ENCODE measurements at places on chromosomes 11 and 22.

- DNase-seq = no peak
These were observed 28.6 kb upstream of the PHF21A start for GRCh38 chr11:46149826-46150225.

DNA sequence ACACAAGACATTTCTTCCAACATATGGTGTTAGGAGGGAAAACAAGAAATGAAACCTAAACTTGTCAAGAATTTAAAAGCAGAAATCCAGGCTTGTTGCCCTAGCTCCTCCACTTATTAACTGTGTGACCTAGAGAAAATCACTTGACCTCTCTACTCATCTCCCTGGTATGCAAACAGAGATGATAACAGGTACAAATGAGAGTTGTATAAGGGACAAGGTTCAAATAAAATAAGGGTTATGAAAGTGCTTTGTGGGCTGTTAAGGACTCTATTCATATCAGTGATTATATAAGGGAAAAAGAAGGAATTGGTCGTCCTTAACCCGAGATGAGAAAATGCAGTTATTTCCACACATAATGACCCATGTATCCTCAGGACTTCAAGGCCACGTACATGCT lies 372.7 kb upstream of the TENM4 start:
- no peak for DNase-seq

DNA sequence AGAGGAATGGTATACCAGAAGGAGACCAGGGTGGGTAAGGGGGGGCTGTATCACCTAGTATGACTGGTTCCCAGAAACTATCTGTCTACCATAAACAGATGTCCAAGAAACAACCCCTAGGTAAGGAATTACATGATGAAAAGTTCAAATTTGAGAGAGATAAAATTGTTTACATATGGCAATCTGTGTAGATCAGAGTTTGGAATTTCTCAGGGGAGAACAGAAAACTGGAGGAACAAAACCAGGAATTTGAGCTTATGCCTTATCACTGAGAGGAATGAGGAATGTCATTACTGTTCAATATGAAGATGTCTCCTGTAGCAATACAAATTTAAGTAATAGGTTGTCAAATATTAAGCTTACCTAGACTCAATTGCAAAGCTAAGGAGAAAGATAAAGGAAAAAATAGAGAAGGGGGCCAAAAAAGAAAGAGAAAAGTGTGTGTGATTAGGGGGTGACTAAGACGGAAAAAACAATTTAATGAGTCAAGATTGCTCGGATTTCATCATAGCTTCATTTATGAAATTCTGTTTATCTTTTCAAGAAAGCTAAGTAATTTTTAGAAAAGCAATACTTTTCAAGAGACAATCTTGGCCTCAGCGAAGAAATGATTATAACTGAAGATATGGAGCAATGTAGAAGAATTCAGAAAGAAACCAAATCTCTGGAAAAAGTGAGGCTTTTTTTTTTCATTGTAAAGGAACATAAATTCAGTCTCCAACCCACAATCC lies 117.8 kb downstream of the APOL5 start:
- DNase-seq = peak; percentile 35

- no peak for DNase-seq
These were observed 3.1 kb upstream of the KCNQ1OT1 start for GRCh38 chr11:2702771-2703362.

- no peak for DNase-seq
These were observed 377.4 kb upstream of the LARGE1 start for GRCh38 chr22:34297536-34298120.

DNA sequence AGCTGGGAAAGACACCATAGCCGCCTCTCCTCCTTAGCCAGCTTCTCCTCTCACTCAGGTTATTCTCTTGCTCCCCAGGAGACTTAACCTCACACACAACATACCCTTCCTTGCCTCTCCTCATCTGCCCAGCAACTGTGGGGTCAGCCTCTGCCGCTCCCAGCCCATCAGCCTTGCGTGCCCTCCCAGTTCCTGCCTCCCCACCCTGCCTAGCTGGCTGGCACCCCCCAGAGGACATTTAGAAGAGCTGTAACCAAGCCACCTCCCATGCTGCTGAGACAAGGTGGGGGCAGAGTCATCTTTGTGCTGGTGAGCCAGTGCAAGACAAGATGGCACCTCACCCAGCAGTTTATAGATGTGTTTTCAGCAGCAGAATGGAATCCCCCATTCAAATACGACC lies 38.2 kb downstream of the TOM1 start:
- no peak for DNase-seq

GRCh38 chr11:70771099-70771885 lies 373.0 kb downstream of the CTTN start:
- no peak for DNase-seq

DNA sequence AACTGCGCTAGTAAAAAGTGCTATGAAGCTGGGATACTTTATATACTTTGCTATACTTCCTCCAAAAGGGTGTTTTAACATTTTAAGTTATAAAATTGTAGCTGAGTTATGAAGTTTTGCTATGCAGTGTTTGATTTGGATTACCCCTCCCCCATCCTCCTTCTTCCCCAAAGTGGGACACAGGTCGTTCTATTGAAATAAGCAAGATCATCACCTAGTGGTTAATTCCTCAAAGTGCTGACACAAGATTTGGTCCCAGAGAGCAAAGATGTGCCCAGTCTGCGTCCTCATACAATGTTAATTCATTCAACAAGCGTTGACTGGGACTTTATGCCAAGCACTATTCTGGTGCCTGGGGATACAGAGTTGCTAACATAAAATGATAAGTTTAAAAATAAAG lies 78.5 kb downstream of the SPON1 start:
- DNase-seq = no peak

GRCh38 chr11:71996946-71997345 lies 1.8 kb upstream of the IL18BP start:
- no peak for DNase-seq

- no peak for DNase-seq
These were observed 35.9 kb downstream of the MUC6 start for GRCh38 chr11:1000357-1001278.

GRCh38 chr11:90874281-90874680 lies 651.4 kb upstream of the CHORDC1 start:
- peak; percentile 88 for DNase-seq

- DNase-seq = no peak
These were observed 276.3 kb downstream of the CTTN start for GRCh38 chr11:70674605-70675004.

- DNase-seq = no peak
These were observed 318.7 kb downstream of the BUD13 start for GRCh38 chr11:116454020-116454645.

- DNase-seq = no peak
These were observed 80.0 kb downstream of the ZNRF3 start for GRCh38 chr22:28963362-28963761.

GRCh38 chr11:13880634-13881033 lies 81.9 kb upstream of the SPON1 start:
- DNase-seq = no peak

- no peak for DNase-seq
These were observed 56.0 kb downstream of the PACS1 start for GRCh38 chr11:66126064-66126463.

- DNase-seq = no peak
These were observed 72.3 kb upstream of the TP53I11 start for GRCh38 chr11:45023065-45023365.

GRCh38 chr11:47536915-47537314 lies 16.0 kb downstream of the CELF1 start:
- no peak for DNase-seq

DNA sequence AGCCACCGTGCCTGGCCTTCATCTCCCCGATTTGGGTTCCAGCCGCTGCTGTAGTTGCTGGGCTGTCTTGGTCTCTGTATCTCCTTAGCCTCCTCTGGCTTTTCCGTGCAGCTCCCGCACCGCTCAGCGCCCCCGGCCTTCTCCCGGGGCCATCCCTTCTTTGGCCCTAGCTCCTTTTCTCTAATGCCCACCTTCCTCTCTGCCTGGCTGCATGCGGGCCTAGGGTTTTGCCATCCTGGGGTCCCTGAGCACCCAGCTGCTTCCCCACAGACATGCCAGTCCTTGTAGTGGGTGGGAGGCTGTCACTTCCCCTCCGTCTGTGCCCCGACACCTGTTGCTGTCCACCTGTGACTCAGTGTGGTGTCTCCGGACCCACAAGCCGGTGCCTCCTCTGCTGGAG lies 36.4 kb downstream of the KCNJ4 start:
- DNase-seq = no peak

- no peak for DNase-seq
These were observed 75.3 kb downstream of the PKNOX2 start for GRCh38 chr11:125239585-125240560.

DNA sequence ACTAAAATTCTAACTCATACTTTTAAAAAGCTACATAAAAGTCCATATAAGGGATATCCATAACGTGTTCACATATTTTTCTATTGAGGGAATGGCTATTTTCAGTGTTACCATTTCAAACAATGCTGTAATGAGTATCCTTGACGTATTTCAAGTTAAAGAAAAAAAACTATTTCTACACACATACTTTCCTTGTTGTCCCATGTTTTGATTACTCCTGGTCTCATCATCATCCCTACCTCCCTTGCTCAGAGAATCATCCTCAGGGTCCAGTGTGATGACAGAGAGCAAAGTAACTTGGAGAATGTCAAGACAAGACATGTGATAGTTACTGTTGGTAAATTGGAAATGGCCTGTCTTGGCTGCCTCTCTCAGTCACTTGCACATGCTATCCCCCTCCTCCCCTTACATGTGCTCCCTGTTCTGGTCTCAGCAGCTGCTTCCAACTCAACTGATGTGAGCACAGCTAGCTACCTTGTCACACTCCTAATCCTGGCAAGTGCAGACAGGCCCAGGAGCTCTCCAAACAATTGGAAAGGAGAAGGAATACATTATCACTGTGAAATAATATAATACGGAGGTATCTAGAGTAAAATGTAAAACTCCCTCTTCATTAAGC lies 21.8 kb downstream of the NUMA1 start:
- DNase-seq = peak; percentile 50

- DNase-seq = peak; percentile 4
These were observed 18.1 kb upstream of the LINC01488 start for GRCh38 chr11:69463181-69463994.

DNA sequence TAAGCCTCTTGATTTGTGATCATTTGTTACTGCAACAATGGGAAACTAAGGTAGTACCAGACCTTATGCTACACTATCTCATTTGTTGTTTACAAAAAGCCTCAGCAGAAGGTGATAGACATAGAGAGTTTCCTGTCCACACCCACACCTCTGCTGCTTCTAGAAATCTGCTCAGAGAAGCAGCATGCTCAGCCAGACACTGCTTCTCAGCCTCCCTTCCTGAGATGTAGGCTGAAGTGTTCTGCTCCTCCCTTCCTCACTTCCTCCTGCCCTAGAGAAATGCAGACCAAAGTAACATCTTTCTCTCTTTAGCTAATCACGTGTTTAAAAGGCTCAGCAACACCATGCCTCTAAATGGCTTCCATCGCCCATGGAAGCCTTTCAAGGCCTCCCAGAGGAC lies 88.4 kb downstream of the SLC1A2 start:
- DNase-seq = no peak

DNA sequence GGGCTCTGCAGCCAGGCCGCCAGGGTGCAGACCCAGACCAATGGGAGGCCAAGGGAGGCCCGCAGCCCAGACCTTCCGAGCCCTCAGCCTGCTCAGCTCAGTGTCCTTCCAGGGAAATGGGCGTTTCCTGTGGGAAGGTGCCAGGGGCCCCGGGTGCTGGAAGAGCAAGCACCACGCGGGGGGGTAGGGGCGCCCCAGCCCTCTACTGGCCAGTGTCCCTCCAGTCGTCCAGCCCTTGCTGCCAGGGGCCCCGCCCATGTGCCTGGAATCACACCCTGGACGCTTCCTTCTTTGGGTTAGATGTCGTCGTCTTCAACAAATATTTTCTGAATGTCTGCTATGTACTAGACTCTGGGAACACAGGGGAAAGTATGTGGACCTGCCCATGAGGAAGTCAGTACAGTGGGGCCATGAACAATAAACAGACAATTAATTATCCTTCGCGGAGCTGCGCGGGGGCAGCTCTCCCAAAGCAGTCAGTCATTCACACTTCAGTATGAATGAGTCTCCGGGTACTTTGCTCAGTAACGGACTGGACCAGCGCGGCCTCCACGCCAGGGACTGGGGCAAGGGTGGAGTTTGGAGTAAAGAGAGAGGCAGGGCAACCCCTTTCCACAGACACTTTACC lies 60.2 kb downstream of the CDKN1C start:
- DNase-seq = peak; percentile 24

GRCh38 chr11:118175993-118176777 lies at the start of gene SCN2B:
TSS of gene SCN2B (minus strand) at chr11:118176639. CDS start at chr11:118176431, 208 bp downstream.
- DNase-seq = peak; percentile 56

- peak; percentile 97 for DNase-seq
These were observed 87.3 kb downstream of the NAT10 start for GRCh38 chr11:34192481-34193401.

DNA sequence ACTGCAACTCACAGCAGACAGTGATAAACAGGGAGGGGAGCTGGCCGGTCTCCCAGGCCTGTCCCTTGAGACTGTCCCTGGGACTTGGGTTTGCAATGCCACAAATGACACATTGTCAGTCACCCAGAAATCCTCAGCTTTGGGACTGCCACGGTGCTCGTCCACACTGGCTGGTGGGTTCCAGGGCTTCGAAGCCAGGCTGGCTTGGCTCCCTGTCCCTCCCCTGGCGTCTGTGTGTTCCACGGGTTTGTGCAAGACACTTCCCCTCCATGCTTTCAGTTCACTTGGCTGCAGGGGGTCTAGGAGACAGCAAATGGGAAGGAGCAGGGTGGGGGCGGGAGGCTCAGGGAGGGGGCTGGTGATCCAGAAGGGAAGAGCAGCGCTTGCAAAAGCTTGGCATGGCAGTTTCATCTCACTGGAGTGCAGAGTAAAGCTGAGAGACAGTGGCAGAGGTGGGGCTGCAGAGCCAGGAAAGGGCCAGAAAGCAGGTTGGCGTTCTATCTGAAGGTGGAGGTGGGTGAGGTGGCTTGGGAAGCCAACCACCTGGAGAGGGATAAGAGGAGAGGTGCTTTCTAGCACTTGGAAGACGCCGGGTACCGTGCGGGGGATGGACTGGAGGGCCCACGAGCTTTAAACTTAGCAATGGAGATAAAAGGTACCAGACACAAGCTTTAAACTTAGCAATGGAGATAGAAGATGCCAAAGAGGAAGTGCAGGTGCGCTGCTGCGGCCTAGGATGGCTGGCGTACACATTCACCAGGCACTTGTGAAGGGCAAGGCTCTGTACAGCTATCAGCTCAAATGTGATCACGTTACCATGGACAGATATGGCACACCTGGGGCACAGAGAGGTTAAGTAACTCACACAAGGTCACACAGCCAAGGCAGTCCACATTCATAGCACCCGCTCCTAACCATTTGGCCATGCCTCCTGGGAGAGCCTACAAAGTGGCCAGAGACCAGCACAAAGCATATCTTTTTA lies 86.4 kb upstream of the SHISAL1 start:
- DNase-seq = no peak

GRCh38 chr11:86596861-86597586 lies 75.4 kb downstream of the ME3 start:
- no peak for DNase-seq

GRCh38 chr11:122850076-122850631 lies 11.9 kb downstream of the CRTAM start:
- DNase-seq = no peak

All from foreskin keratinocyte (primary cell).